ENCODE measurements at places on chromosomes 16 and 17.

DNA sequence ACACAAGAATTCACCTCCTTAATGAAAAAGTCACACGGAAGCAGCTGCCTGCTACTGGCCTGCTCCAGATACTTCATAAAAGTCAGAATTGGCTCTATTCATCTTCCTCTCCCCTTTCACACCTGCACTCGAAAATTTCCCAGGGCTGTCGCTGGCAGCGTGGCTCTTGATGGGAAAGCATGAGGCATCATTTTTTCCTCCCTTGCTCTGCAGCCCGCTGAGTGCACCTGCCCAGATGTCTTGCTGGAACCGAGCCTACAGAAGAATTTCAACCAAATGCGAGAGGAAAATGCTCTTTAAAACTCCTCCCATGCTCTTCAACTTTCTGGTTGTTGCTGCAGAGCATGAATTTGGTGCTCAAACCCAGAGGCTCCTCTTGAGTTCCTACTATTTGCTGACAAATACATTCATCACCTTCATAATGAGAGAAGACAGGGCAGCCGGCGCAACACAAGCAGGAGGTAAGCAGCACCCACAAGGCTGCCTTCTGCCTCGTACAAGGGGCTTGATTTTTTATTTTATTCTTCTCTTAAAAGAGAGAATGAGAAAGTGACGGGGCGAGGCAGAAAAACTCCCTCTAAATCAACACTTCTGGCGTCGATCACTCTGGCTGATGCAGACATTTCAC is 146.8 kb downstream of the ZFHX3 start:
- no peak for DNase-seq

DNA sequence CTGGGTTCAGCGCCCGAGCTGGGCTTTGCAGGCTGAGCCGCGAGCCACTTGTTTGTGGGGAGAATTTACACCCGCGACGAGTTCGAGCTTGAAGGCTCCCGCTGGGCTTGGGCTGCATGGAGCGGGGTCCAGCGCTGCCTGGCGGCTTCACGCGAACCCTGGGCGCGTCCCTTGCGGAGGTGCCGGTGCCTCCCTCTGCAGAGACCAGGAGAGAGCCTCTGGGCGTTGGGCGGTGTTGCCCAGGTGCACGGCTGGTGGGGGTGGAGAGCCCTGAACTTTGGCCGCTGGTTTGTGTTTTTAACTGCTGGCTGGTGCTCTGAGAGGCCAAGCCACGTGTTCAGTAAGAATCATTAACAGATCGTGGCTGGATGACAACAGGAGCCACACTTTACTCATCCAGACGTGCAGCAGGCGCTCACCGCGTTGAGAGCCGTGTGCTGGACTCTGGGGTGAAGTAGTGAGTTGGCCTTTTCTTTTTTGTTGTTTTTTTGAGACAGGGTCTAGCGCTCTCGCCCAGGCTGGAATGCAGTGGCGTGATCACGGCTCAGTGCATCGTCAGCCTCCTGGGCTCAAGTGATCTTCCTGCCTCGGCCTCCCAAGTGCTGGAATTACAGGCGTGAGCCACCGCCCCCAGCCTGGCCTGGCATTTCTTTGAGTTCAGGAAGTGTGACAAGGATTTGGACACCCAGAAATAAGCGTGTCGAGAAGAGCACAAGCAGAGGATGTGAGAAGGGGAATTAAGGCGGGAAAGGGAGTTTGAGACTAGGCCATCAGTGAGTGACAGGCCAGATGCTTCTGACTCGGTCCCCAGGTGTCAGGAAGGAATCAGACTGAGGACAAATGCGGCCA is 827 bp downstream of the CDK10 start:
- DNase-seq = peak; percentile 98

- DNase-seq = peak; percentile 91
Observed at GRCh38 chr17:75034236-75034908, 12.4 kb downstream of the ATP5PD start.

DNA sequence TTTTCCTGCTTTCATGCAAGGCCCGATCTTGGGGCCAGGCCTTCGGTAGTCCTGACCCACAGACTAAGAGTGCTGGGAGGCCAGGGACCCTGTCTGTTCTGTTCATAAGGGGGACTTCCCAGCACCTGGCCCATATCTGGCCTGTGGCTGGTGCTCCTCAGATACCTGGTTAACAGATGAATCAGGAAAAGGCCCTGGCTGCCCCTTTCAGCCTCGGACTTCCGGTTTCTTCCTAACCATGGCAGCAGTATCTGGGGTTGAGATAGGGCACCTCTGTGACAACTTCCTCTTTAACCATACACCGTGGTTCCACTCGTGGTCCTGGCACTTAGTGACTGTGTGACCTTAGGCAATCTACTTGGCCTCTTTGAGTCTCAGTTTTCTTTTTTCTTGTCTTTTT is 18.4 kb downstream of the PLCG2 start:
- DNase-seq = no peak

DNA sequence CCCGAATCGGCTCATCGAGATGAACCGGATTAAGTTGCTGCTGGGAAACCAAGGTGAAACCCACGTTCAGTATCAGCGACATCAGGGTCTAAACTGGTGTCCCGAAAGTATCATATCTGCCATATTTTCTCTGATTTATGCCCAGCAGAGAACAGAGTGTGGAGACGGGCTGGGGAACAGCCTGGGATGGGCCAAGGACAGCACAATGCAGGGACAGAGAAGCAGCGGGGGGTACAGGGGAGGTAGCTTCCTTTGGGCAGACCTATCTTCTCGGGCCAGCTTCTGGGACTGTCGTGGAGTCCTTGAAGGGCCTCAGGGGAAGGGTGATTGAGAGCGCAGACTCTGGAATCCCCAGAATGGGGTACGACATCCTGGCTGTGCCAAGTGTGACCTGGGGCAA is 17.5 kb upstream of the MLKL start:
- no peak for DNase-seq

DNA sequence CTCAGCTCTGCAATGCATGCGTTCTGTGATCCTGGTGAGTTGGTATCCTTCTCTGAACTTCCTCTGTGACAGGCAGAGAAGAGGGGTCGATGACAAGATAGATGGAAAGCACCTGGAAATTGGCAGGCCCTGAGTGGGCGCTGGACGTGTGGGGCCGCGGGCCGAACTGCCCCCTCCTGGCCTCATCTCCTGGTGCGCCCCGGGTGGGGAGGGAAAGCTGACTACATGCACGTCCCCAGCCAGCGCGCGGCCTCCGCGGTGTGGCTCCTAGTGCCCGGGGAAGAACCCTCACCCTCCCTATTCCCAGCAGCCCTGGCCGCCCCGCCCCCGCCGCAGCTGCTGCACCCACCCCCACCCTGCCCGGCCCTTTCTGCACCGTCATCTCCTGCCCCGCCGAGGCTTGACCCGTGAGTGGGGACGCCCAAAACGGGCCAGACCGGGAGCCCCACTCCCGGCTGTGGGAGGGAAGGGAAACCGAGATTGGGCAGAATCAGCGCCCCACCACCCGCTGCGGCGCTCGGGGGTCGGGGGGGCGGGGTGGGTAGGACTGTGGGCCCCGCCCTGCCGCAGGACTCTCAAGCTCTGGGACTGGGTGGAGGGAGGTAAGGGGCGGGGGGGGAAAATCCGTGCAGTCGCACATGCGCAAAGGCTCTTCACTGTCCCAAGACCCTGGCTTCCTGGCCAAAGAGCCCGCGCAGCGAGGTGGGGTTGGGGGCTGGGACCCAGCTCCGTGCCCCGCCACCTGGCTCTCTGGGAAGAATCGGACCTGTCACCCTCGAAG is at the start of gene NOL3:
Gene NOL3, plus strand, starts transcription at position 371 of the 781 bp plus-strand sequence.
- peak; percentile 92 for DNase-seq

- DNase-seq = no peak
Observed at GRCh38 chr16:57618296-57619132, 9.9 kb upstream of the ADGRG1 start.

DNA sequence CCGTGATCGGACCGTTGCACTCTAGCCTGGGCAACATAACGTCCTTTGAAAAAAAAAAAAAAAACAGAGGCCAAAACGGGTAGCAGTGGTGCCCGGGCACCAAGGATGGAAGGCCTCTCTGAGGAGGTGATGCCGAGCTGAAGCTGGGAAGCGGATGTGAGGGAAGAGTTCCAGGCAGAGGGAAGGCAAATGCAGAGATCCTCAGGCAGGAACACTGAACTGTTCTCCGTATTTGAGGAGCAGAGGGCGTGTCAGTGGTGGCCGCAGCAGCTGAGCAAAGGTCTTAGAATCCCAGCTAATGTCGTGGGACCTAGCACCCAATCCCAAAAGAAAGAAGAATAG is 656 bp upstream of the KCTD13 start:
- peak; percentile 40 for DNase-seq

DNA sequence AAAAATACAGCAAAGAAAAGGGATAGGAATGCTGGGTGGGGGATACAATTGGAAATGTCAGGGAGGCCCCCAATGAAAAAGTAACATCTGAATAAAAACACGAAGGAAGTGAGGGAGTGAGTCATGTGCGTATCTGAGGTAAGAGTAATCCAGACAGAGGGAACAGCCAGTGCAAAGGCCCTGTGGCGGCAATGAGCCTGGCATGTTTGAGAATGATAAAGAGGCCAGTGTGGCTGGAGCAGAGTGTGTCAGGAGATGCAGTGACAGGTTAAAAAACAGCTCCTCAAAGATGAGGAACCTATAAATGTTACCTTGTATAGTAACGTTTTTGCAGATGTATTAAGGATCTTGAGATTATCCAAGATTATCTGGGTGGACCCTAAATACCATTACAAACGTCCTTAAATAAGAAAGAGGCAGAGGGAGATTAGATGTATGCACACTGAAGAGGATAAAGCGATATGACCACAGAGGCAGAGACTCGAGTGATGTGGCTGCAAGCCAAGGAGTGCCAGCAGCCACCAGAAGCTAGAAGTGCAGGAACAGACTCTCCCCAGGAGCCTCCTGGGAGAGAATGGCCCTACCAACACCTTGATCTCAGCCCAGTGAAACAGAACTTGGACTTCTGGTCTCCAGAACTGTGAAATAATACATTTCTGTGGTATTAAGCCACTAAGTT is 17.8 kb upstream of the SLC35B1 start:
- no peak for DNase-seq

DNA sequence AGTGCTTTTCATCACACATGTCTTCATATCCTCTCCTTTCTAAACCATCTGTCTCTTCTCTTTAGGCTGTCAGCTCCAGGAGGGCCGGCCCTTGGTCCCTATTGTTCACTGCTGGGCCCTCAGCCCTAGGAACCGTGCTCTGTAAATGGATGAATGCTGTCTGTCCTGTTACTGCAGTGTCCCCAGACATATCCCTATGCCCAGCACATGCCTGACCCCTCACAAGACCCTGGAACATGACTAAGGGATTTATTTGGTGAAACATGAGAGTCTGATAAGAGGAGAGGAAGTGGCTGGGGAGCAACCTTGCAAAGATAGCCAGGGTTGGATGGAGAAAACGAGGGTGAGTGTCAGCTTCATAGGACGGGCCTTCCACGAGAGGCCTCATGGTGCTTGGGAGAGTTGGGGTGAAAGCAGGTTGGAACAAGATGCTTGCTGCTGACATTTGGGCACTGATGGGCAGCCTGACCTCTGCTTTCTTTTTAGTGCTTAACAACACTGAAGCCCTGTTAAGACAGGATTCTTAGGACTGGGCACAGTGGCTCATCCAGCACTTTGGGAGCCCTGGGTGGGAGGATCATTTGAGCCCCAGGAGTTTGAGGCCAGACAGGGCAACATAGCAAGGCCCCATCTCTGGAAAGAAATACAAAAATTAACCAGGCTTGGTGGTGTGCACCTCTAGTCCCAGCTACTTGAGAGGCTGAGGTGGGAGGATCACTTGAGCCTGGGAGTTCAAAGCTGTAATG is 39.0 kb downstream of the ABCC1 start:
- no peak for DNase-seq

DNA sequence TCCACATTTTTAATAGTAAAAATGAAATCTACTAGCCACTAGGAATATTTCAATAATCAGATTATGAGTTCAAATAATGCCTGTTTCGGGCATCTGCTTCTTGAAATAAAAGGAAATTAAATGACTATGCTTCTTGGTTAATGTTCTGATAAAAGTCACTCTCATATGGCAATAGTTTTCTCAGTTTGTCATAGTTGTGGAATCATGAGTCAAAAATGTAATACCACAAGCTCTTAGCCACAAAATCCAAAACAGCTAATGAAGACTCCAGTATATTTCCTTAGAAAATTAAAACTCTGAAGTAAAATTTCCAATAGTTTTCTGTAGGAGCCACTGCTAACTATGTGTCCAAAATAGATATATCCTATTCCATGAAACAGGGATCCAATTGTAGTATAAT is 676.3 kb upstream of the CDH8 start:
- no peak for DNase-seq

DNA sequence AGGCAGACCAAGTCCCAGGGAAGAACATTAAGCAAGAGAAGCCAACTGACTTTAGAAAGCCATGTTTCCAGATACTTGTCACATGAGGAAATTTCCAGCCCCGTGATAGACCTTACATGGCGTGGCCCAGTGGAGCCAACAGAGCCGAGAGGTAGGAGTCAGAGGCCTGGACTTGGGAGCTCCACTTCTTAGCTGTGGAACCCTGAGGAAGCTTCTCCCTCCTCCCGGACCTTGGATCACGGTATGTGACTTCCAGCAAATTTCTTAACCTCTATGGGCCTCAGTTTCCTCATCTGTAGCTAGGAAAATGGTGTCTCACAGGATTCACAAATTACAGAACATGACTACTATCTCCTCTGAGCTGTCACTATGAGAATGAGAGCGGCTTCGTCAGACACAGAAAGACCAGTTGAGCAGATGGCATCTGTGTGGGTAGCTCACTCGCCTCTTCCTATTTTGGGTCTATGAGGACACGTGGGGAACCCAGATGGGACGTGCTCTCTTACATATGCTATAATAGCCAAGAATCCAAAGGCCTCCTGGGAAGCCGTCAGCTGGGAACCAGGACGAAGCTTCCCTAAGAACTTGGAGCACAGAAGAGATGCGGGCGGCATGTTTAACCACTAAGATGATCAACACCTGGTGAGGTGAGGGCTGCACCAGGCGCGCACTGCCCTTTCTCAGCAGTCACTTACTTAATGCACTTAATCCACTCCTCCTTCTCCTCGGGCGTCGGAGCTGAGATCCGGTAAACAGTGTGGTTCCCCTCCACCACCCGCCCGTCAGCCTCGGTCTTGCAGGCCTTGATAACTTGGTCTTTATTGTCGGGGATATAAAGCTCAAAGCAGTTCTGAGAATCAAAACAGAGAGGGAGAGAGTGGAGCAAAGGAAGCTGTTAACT is 102.3 kb downstream of the CYTH1 start:
- no peak for DNase-seq

GRCh38 chr17:17204041-17204591 is 2.0 kb downstream of the PLD6 start:
- DNase-seq = no peak

DNA sequence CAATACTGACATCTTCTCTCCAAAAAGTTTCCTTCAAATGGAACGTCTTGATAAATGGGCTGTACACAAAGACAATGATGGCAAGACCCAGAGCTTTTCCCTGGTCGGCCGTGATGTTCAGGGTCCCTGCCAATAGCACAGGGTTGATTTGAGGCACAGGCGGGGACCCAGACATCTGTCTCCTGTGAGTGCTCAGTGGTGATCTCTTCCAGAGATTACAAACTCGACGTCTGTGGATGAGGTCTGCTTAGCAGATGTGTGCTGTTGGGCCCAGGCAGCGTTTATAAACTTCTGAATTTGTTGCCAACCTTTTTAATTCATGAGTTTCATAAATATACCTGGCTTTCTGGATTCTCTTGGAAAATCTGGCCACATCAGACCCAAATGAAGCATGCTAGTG is 14.9 kb downstream of the CPPED1 start:
- DNase-seq = no peak

Measured in ACHN (cell line).